ENCODE measurements at places on chromosomes 16 and 17.

DNA sequence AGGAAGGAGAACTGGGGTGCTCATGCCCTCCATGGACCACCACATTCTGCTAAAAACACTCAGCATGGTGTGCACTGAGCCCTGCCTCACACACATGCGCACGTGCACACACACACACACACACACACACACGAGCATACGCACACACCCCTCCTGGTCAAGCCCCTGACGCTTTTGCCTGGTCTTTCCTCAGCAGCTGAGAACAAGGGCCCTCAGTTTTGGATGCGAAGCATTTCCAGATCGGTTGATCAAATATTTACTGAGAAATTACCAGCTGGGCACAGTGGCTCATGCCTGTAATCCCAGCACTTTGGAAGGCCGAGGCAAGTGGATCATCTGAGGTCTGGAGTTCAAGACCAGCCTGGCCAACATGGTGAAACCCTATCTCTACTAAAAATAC lies 20.1 kb upstream of the RAI1 start:
- DNase-seq = no peak

DNA sequence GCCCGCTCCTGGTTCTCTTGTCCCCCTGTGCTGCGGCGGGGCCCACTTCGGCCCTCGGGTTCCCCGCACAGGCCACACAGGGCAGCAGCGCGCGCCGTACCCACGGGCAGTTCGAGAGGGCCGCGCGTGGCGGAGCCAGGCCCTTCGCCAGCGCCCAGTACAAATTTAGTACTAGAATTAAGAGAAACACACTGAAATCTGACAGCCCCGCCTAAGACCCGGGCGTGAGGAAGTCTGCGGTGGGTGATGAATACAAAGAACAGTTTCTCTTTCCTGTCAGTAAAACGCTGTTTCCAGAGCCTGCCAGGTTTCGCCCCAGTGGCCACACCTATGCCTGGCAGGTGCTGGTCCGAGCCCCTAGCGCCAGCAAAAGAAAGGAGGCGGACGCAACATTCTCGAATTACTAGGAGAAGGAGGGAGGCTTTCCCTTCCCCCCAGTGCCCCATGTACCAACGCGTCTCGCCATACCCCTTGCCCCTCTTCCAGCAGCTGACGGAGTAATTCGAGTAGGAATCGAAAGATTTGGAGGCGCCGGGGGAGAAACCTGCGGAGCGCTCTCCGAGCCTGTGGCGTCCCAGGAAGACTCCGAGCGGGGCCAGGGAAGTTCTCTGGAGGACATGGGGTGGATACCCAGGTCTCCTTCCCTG lies 591 bp upstream of the SLFN5 start:
- DNase-seq = peak; percentile 61

DNA sequence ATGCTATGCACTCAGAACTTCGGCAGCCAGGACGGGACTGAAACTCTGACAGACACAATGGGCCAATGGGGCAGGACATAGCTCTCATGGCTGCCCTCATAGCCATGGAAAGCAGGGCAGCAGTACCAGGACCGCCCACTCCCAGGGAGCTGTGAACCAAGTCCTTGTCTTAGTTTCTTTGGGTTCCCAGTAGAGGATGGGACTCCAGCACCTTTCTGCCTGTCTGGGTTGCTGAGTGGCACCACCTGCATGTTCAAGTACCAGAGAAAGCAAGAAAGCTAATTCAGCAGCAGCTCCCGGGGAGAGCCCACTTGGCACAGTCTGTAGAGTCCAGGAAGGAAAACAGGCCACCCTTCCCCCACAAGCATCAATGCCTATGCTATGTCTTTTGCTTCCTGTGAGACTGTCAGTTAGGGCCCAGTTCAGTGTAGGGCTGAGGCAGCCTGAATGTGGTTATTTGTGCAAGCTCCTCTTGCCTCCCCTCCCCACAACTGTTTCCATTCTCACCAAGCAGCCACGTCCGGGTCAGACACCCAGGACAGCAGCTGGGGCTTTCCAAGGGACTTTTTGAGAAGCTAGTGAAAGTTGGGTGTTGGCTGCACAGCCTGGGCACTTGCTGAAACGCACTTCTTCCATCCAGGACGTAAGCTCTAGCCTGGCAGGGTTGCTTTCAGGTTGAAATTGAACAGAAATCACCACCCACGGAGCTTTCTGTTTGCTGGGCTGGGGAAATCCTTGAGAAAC lies 7.8 kb downstream of the SUPT4H1 start:
- no peak for DNase-seq

DNA sequence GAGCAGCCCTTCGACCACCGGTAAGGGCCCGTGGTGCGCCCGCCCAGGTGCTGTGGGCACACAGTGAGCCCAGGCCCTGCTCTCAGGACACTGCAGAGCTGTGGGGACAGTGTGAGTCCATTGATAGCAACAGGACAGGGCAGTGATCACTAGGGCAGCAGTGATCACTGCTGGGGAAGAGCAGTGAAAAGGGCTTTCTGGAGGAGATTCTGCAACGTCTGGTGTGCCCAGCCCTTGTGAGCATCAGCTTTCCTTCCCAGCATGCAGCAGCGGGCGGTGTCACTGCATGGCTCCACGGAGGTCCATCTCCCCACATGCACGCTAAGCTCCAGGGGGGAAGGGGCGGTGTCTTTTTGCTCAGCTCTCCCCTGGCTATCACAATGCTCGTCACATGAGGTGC lies 32.1 kb downstream of the MAP1LC3B start:
- DNase-seq = no peak

GRCh38 chr16:63702981-63703590 lies 1418.8 kb downstream of the CDH11 start:
- DNase-seq = no peak

- DNase-seq = no peak
Observed at GRCh38 chr17:36057911-36058310, 6.2 kb upstream of the CCL18 start.

- DNase-seq = no peak
Observed at GRCh38 chr16:79066561-79066960, 534.0 kb downstream of the MAF start.

DNA sequence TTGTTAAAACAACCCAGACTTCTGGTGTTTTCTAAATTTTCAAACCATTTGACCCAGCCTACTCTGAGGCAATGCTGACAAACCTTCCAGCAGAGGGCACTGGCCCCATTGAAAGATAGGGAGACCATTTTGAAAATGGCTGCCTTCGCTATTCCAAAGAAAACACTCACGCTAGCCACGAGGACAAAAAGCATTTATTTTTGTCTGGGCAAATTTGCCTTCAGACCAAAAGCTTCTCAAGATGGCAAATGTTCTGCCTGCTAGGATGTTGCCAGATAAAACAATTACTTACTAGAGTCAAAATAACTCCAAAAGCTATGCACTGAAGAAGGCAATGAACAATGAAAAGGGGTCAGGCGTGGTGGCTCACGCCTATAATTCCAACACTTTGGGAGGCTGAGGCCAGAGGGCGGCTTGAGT lies 296.7 kb upstream of the IRX5 start:
- DNase-seq = no peak

DNA sequence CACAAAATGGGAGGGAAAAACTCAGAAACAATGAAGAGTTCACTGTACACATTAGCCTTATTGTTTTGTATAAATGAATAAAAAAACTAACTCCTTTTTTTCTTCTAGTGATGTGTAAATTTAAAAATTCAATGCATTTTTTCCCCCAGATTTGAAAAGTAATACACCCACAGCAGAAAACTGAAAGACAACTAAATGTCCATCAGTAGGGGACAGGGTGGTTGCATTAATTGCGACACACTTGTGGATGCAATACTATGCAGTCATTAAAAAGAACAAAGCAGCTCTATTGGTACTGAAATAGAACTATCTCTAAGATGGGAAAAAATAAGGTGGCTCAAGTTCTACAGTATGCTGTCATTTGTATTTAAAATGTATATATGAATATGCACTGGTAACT lies 13.7 kb upstream of the WIPI1 start:
- no peak for DNase-seq

- DNase-seq = no peak
Observed at GRCh38 chr16:85583491-85584181, 29.5 kb upstream of the GSE1 start.

GRCh38 chr16:11524098-11524760 lies 62.5 kb downstream of the LITAF start:
- DNase-seq = no peak

DNA sequence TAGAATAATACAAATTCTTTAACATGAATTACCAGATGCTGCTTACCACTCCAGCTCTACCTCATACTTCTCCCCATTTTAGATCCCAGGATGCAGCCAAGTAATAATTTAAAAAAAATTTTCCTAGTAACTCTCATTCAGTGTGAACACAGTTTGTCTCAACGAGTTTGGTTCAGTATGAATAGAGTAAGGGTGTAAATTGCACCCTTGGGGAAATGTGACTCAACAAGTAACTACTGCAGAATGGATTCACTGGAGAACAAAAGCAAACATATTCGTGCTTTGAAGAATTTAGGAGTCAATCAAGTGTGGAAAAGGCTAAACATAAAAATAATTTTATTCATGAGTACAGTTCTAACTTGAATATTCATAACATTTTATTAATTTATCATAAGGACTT lies 23.0 kb downstream of the KCNJ16 start:
- DNase-seq = no peak

- peak; percentile 68 for DNase-seq
Observed at GRCh38 chr17:58525239-58525638, 10.8 kb upstream of the MTMR4 start.

DNA sequence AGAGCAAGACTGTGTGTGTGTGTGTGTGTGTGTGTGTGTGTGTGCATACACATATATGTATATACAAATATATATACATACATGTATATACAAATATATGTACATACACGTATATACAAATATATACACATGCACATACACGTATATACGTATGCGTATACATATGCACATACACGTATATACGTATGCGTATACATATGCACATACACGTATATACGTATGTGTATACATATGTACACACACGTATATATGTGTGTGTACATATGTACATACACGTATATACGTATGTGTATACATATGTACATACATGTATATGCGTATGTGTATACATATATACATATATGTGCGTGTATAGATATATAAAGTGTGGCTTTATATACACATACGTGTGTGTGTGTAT lies 31.4 kb downstream of the SPHK1 start:
- DNase-seq = no peak

- DNase-seq = peak; percentile 50
Observed at GRCh38 chr17:82097184-82097918, 685 bp downstream of the FASN start.

- peak; percentile 68 for DNase-seq
Observed at GRCh38 chr16:84907575-84907974, 87.8 kb downstream of the CRISPLD2 start.

DNA sequence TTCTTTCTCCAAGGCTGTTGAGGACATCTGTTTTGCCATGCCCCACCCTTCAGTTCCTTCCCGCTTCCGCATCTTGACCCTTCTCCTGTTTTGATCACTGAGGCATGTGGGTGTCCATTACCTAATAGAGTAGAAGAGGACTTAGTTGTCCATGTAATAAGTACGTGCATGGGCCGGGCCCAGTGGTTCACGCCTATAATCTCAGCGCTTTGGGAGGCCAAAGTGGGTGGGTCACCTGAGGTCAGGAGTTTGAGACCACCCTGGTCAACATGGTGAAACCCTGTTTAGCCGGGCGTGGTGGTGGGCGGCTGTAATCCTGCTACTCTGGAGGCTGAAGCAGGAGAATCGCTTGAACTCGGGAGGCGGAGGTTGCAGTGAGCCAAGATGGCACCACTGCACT lies 637.8 kb upstream of the EEF2KMT start:
- no peak for DNase-seq

- no peak for DNase-seq
Observed at GRCh38 chr16:65446427-65446826, 324.6 kb upstream of the CDH11 start.

DNA sequence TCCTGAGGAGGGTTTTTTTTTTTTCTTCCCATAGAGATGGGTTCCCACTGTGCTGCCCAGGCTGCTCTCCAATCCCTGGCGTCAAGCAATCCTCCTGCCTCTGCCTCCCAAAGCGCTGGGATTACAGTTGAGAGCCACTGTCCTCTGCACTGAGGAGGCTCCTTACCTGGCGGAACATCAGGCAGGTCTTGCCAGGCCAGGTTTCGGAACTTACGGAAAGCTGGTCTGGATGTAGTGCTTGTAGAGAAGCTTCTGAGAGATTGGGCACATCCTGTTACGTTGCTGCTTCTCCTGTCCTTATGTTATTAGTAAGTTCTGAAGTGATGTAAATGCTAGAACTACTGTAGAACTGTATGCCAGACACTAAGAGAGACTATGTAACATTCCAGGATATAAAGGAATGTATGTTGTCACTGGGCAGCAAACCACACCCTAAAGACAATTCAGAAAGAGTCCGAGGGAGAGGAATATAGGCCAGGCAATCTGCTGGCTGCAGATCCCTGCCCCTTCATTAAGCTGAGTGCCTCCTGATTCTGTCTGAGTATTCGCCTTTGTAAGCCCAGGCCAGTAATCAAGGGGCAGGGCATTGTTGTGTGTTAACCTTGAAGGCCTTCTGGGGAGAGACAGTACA lies 21.1 kb downstream of the ETV4 start:
- no peak for DNase-seq

- no peak for DNase-seq
Observed at GRCh38 chr17:17066021-17066420, 23.8 kb downstream of the MPRIP start.

DNA sequence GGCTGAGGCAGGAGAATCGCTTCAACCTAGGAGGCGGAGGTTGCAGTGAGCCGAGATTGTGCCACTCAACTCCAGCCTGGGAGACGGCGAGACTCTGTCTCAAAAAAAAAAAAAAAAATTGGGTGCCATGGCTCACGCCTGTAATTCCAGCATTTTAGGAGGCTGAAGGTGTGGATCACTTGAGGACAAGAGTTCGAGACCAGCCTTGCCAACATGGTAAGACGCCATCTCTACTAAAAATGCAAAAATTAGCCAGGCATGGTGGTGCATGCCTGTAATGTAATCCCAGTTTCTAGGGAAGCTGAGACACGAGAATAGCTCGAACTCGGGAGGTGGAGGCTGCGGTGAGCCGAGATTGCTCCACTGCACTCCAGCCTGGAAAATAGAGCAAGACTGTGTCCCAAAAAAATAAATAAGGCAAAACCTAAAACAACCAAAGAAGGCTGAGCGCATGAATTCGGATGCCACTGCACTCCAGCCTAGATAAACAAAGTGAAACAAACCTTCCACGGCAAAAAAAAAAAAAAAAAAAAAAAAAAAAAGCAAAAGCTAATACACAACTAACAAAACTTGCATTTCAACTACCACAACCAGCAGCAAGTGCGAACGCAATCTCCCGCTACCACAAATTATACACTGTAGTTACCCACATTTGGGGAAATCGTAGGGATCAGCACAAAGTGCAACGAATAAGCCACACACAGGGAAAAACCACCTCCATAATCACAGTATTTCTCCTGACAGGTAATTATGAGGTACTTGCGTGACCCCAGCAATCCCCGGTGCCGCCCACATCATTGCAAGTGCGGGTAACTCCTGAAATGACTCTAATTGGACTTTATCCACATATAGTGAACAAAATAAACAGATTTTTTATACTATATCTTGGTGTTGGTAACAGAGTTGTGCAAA lies 25.6 kb downstream of the TEX14 start:
- DNase-seq = no peak

- DNase-seq = no peak
Observed at GRCh38 chr16:47132308-47132707, 11.4 kb downstream of the NETO2 start.
